EL (cell line): ENCODE measurements at places on chromosomes 5 and 9.

DNA sequence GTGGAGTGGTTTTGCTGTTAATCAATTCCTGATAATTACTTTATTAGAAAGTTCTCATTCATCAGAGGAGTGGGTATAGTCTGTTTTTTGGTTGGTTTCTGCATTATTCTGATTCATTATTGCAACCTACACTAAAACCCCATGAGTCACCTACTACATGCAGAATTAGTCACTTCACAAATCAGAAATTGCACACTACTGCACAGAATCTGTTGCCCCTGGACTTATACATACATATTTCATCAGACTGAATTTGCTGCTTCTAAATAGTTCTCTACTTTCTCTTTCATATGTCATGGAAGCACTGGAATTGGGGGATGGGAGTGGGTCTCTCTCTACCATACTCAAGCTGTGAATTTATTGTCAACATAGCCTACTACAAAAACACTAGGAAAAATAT is 585.1 kb downstream of the DNAH5 start:
- DNase-seq = peak; percentile 10

DNA sequence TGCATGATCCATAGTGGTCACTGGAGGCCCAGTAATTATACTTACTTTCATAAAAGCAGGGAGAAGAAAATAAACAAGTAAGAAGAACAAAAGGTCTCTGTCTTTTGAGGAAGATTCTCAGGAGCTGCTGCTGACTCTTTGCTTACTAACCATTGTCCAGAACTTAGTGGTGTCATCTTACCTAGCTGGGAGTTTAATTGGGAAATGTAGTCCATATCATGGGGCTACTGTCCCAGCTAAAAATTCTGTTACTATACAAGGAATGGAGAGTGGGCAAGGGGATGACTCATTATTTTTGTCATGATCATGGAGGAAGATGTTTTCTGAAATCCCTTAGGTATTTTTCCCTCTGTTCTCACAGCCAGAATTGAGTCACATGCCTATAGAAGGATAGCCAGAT is 639.3 kb downstream of the MTRR start:
- no peak for DNase-seq

- peak; percentile 83 for DNase-seq
Measured at GRCh38 chr5:43425983-43426382, 13.8 kb upstream of the CCL28 start.

GRCh38 chr5:151800532-151800931 is 28.8 kb downstream of the G3BP1 start:
- DNase-seq = no peak

DNA sequence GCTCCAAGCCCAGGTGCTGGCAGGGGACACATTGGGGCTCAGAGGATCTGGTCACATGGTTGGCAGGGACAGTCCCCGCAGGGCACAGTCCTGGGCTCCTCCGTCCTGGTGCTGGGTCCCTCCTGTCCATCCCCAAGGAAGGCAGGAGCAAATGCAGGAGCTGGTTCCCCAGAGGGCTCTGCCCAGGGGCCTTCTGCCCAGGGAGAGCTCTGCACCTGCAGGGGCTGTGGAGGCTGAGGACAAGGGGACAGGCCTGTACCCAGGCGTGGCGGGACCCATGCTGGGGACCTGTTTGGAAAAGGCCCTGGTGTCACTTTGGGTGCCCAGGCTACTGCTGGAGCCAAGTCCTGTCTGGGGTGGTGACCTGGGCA is 7.2 kb downstream of the SPATA31E1 start:
- no peak for DNase-seq

GRCh38 chr9:35035851-35036701 is 36.3 kb downstream of the VCP start:
- peak; percentile 91 for DNase-seq
